Left lung (tissue), 14 donors: ENCODE measurements at places on chromosomes 2 and 18. TPM values are rescaled to one million over a fixed set of nuclear protein-coding genes. Genes with fewer than 3 reads are reported as not detected.

GRCh38 chr2:22055784-22056620 is 932.2 kb downstream of the TDRD15 start:
- no peaks in the 10 kb centered on the region for H3K27me3 ChIP-seq
- no peak overlapping the region for H3K27ac ChIP-seq
- no peaks in the 10 kb centered on the region for H3K4me1 ChIP-seq

GRCh38 chr2:85744055-85744454 is 9.7 kb upstream of the ATOH8 start:
- H3K27ac ChIP-seq: no peak overlapping the region
- no peak overlapping the region for H3K4me3 ChIP-seq
- peaks cover 37% of the 10 kb centered on the region for H3K4me1 ChIP-seq
- no peaks in the 10 kb centered on the region for H3K27me3 ChIP-seq
- H3K36me3 ChIP-seq: no peaks in the 10 kb centered on the region

GRCh38 chr2:70984228-70984575 is 5.8 kb downstream of the ANKRD53 start:
- H3K4me1 ChIP-seq: no peaks in the 10 kb centered on the region
- DNase-seq: no peak
- H3K4me3 ChIP-seq: no peak overlapping the region

DNA sequence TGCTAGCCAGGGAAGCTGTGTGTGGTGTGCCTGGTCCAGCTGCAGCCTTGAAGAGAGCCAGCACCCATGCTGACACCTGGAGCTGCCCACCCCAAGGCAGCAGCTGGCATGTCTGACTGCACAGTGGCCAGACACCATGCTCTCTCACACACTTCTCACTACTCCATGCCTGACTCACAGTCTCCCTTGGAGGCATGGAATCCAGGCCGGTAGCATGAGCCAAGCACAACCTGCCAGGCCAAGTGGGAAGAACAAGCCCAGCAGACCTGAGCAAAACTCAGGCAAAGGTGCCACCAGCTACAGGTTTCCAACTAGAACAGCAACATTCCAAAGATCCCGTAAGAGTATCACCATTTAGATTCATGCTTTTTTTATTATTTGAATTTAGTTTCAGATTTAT is 625.3 kb upstream of the LRRTM4 start:
- H3K4me1 ChIP-seq: no peaks in the 10 kb centered on the region
- DNase-seq: no peak
- no peaks in the 10 kb centered on the region for H3K36me3 ChIP-seq
- no peak overlapping the region for H3K27ac ChIP-seq
- no peaks in the 10 kb centered on the region for H3K27me3 ChIP-seq
- no peak overlapping the region for H3K4me3 ChIP-seq

- peaks cover 8% of the 10 kb centered on the region for H3K4me1 ChIP-seq
- no peaks in the 10 kb centered on the region for H3K27me3 ChIP-seq
- no peak overlapping the region for H3K4me3 ChIP-seq
- no peaks in the 10 kb centered on the region for H3K36me3 ChIP-seq
- no peak overlapping the region for H3K27ac ChIP-seq
- no peak for DNase-seq
Measured at GRCh38 chr18:48959921-48960920, 9.5 kb upstream of the SMAD7 start.

STPG4 gene
- total RNA-seq: 1.0 TPM

GRCh38 chr2:207130958-207131521 is 34.7 kb downstream of the KLF7 start:
- H3K36me3 ChIP-seq: no peaks in the 10 kb centered on the region
- no peaks in the 10 kb centered on the region for H3K27me3 ChIP-seq
- H3K27ac ChIP-seq: peak overlapping the region; percentile 61
- H3K4me1 ChIP-seq: peaks cover 28% of the 10 kb centered on the region
- no peak overlapping the region for H3K4me3 ChIP-seq

DNA sequence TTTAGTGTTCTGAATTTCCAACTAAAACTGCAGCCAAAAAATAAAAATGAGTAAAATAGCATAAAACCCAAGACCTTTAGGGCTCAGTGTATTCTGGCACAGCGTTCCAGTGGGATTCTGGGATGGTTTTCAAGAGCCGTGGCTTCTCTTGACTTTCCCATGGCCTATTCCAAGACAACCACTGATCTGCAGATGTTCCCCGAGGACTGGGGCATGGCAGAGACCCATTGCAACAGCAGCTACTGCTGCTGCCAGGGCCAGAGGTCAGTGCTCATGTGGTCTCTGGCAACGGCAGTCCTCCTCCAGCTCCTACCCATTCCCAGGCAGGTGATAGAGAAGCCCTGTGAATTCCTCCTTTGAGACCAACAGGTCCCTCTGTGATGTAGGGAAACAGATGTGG is 26.8 kb downstream of the TNP1 start:
- H3K4me1 ChIP-seq: peaks cover 5% of the 10 kb centered on the region
- H3K36me3 ChIP-seq: no peaks in the 10 kb centered on the region

- H3K27me3 ChIP-seq: no peaks in the 10 kb centered on the region
- no peaks in the 10 kb centered on the region for H3K4me1 ChIP-seq
- DNase-seq: no peak
Measured at GRCh38 chr2:121336528-121337294, 51.7 kb upstream of the TFCP2L1 start.

PLEK gene
- total RNA-seq: 67.3 TPM

- DNase-seq: no peak
- no peaks in the 10 kb centered on the region for H3K36me3 ChIP-seq
- no peak overlapping the region for H3K4me3 ChIP-seq
- no peak overlapping the region for H3K27ac ChIP-seq
- H3K4me1 ChIP-seq: no peaks in the 10 kb centered on the region
Measured at GRCh38 chr2:222391743-222392285, 32.5 kb upstream of the SGPP2 start.

DNA sequence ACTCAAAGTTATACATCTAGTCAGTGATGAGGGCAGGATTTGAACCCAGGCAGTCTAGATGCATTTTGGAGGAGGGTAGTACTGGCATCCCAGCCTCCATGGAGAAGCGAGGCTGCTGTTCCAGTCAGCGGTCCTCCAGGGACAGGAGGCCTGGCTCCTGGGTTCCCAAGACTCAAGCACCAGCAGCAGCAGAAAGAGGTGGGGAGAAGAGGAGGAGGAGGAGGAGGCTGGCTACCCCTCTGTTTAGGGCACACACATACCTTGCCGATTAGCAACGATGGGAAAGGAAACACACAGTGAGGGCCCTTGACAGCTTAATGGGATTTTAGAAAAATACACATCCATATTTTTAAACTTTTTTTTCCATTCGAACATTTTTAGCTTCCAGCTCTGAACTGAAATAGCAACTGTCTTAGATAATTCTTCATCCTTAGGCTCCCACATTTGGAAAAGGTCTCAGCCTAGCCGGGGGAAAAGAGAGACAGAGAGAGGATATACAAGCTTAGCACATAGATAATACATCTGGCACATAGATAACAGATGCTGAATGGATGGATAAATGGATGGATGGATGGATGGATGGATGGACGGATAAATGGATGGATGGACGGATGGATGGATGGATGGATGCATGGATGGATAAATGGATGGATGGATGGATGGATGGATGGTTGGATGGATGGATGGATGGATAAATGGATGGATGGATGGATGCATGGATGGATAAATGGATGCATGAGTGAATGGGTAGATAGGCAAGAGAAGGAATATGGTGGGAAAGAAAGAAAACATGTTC is 87.9 kb downstream of the LBH start:
- H3K36me3 ChIP-seq: no peaks in the 10 kb centered on the region
- no peak overlapping the region for H3K4me3 ChIP-seq
- no peak for DNase-seq
- no peaks in the 10 kb centered on the region for H3K4me1 ChIP-seq

GRCh38 chr2:209523867-209524266 is 100.0 kb downstream of the MAP2 start:
- H3K27ac ChIP-seq: no peak overlapping the region
- no peaks in the 10 kb centered on the region for H3K36me3 ChIP-seq
- peaks cover 18% of the 10 kb centered on the region for H3K4me1 ChIP-seq
- H3K4me3 ChIP-seq: no peak overlapping the region
- DNase-seq: no peak

AGFG1 gene
- 69.8 TPM for total RNA-seq

- no peak overlapping the region for H3K27ac ChIP-seq
- no peak overlapping the region for H3K4me3 ChIP-seq
- no peaks in the 10 kb centered on the region for H3K36me3 ChIP-seq
- H3K27me3 ChIP-seq: no peaks in the 10 kb centered on the region
- DNase-seq: no peak
Measured at GRCh38 chr18:23595591-23595990, 9.3 kb upstream of the NPC1 start.

BOD1L2 gene
- total RNA-seq: not detected
